Trophoblast cell (in vitro differentiated cells and primary cell): ENCODE measurements at places on chromosomes 5 and 9.

DNA sequence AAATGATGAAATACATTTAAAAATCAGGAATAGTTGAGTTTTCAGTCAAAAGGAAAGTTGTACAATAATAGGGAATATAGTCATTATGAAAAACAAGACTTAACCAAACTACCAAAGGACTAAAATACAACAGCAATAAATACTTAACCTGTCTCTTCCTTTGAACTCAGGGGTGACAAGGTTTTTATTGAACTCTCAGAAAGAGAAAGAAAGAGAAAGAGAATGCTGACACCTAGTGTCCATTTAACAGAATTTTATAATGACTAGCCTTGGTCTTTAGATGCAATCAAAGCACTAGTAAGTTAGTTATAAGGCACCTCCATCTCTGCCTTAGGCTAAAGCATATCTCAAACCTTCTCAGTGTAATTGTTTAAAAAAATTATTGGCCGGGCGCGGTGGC lies 47.5 kb downstream of the UIMC1 start:
- DNase-seq, result no peak

DNA sequence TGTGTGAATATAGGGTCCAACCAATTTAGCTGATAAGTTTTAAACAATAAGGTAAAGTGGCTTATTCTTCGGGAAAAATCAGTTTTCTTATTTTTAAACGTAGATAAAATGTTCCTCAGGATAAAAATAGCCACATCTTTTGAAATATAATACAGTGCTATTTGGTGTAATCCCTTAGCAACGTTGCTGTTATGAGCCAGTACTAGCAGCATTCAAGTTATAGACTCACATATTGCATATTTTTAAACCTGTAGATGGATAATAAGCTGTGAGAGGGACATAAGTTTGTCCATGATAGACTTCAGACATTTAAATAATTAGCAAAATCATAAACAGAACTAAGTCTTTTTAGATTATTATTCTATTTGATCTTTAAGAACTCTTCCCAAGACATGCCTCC lies 6.3 kb downstream of the PDE4D start:
- DNase-seq, result no peak

- no peak for DNase-seq
Observed at GRCh38 chr5:96347502-96348292, 85.4 kb downstream of the PCSK1 start.

DNA sequence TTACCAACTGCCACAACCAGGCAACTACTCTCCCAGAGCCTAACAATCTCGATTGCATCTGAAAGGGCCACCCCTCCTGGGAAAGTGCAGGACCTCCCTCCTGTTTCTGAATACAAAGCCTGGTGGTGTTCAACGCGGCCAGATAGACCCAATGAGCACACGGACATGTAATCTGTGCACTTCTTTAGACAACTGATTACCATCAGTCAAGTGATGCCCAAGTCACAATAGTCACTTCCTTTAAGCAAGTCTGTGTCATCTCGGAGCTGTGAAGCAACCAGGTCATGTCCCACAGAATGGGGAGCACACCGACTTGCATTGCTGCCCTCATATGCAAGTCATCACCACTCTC lies 739 bp downstream of the C9orf72 start:
- peak; percentile 67 for DNase-seq

DNA sequence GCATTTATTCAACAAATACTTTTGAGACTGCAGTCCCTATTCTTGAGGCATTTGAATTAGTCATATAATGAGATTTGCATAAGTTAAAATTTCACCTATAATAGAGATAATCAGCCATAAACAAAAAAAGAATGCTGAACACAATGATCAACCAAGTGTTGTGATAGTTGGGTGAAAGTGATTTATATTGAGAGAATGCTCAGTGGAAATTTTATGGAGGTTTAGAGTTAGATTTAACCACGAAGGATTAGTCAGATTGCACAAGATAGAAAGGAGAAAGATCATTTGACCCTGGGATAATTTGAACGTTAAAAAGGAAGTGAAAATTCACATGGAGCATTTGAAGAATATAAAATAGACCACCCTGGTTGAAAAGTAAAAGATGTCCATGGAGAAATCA lies 356.2 kb downstream of the NPR3 start:
- no peak for DNase-seq

GRCh38 chr5:172828911-172829431 lies 5.1 kb upstream of the ERGIC1 start:
- DNase-seq, result peak; percentile 81

DNA sequence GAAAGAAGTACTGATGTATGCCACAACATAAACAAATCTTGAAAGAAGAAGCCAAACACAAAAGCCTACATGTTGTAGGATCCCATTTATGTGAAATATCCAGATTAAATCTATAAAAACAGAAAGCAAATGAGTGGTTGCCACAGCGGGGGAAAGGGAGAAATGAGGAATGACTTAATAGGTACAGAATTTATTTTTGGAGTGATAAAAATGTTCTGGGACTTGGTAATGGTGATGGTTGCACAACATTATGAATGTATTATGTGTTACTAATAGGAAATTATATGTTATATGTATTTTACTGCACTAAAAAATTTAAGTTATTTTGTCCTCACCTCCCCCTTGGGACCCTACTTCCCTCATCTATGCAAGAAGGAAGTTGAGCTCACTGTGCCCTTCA lies 16.4 kb upstream of the TTC1 start:
- no peak for DNase-seq

GRCh38 chr5:54525261-54525660 lies 7.7 kb downstream of the SNX18 start:
- no peak for DNase-seq

DNA sequence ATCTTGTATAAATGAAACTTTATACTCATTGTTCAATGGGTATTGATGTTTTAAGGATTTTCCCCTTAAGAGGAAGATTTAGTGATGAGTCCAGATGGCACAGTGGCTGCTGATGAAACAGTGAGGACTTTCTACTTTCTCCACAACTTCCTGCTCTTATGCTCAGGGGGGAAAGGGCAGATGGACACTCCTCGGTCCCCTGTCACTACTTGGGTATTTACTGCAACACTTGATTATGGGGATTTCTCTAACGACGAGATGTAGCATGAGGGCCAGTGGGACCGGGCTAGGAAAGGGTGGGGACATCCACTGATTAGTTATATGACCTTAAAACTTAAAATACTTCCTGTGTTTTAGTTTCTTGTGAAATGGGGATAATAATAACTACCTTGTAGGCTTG lies 146.1 kb upstream of the HMHB1 start:
- DNase-seq, result no peak

GRCh38 chr9:130500340-130501180 lies 55.8 kb downstream of the ASS1 start:
- DNase-seq, result no peak

DNA sequence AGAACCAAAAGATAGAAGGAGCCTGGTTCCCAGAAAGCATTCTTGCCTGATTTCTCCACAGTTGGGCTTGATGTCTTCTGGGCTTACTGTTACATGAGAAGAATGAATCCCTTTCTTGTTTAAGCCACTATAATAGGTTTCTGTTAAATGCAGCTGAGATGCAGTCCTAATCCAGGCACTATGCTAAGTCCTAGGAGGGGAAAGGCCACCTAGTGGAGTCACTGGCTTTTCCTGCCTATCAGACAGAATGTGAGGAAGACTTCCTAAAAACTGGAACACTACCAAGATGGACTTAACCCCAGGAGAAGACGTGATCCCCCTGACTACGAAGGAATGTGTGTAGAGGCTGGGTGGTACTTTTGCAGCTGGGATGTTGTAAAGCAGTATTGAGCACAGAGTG lies 34.3 kb upstream of the FSD1L start:
- DNase-seq, result peak; percentile 55

DNA sequence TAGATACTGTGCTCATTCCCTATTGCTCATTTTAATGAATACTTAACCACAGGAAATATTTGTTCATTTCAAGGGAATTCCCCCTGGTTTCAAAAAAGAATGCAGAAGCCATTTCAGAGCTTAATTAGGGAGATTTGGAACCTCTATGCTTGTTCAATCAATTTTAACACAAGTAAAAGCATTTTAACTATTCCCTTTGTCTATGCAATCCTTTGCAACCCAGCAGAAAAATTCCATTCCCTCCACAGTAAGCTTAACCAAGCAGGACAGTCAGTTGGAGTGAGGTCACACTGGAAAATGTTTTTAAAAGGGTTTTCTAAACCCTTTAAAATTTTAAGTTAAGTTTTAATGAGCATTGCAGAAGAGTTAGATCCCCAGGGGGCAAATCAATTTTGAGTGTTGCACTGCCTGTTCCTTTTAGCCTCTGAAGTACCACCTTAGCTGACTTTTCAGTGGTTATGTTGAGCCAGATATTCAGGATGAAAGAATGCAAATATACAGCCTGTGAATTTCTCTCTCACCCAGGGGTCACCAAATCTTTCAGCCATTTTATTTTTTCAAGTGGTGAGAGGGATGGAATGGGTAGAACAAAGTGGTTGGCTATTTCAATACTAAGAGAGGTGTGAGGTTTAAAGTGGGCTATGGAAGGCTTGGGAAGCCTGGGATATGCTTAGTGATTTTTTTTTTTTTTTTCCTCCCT lies 356.2 kb upstream of the NUDT12 start:
- peak; percentile 13 for DNase-seq

GRCh38 chr9:124001458-124001799 lies 10.1 kb upstream of the LHX2 start:
- DNase-seq, result no peak

- DNase-seq, result no peak
Observed at GRCh38 chr9:13284011-13284410, 4.5 kb upstream of the MPDZ start.

DNA sequence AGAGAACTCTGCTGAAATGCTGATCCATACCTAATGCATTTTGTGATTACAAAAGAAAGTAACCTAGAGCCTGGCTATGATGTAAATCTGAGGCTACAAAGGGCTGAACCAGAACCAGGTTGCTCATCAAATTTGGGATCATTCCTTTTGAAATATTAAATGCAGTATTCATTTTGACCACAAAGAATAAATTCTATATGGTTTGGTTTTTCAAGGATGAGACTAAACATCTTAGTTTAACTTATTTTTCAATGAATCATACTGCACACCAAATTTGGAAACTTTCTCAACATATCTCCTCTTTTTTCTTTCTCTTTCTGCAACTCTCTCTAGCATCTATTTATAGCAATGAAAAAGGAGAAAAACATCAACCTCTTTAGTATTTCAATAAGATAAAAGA lies 46.5 kb downstream of the CEMIP2 start:
- DNase-seq, result no peak

DNA sequence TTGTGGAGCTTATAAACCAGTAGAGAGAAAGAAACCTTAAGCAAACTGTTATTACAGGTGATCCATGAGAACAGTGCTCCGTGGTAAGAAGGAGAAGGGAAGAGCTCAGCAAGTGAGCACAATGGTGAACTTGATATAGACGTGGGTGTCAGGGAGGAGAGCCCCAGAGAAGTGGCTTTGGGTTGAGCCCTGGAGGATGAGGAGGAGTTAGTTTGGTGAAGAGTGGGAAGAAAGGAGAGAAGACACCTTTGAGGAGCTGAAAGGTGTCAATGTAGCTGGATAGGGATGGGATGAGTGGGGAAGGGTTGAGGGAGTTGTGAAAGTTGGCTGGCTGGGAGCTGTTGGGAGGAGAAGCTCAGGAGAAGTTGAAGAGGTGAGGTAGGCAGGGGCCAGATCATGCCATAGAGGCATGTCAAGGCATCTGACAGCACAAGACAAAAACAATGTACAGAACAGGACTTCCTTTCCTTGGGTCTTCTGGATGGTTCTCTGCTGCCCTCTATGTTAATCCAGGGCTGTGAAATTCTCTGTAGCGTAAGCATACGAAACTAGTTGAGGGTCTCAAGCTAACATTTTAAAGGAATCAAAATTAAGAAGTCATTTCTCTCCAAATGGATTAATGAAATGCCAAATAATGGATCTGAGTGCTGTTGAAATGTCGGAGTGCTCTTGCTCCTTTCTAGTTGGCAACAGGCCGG lies 501.9 kb downstream of the KDM4C start:
- DNase-seq, result peak; percentile 8

DNA sequence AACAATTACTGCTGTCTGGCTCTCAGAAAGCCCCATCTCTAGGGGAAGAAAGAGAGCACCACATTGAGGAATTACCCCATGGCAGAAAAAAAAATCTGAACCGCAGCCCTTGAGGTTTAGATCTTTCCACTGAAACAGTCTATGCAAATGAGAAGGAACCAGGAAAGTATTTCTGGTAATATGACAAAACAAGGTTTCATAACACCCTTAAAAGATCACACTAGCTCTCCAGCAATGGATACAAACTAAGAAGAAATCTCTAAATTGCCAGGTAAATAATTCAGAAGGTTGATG lies 427.1 kb downstream of the PRELID2 start:
- no peak for DNase-seq

GRCh38 chr5:21693591-21693990 lies 1159.6 kb downstream of the CDH12 start:
- no peak for DNase-seq

DNA sequence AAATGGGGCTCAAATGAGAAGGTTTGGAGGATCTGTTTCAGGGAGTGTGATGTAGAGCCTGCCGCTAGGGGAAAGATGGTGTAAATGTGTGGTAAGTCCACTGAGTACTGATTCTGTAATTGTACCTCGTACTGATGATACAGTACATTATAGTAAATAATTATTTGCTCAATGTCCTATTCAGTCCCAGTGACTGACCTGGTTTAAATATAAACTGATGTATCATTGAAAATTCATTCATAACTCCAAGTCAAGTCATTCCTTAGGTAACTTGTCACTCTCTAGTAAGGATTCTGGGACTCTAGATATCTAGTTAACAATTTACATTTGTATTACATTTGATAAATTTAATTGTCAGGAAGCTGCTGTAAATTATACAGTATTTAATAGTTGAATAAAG lies 667.3 kb downstream of the DTWD2 start:
- DNase-seq, result no peak

DNA sequence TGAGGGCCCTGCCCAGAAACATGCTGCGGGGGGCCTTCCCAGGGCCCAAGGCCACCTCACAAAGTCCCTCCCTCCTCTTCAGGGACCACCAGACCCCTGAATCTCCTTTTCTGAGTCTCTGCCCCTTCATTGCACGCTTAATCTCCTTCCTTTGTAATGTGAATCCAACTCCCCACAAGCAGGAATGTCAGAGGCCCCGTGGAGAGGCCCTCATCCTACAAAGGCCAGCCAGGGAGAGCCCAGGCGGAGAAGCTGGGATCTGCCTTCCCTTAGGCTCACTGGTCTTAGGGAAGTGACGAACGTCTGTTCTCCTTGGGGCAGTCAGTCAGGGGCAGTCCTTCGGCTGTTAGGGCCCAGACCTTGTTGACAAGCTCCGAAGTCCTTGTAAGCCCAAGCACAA lies 2.3 kb downstream of the SMIM33 start:
- DNase-seq, result no peak

GRCh38 chr5:53109056-53109442 lies 508 bp downstream of the MOCS2 start:
- peak; percentile 32 for DNase-seq

DNA sequence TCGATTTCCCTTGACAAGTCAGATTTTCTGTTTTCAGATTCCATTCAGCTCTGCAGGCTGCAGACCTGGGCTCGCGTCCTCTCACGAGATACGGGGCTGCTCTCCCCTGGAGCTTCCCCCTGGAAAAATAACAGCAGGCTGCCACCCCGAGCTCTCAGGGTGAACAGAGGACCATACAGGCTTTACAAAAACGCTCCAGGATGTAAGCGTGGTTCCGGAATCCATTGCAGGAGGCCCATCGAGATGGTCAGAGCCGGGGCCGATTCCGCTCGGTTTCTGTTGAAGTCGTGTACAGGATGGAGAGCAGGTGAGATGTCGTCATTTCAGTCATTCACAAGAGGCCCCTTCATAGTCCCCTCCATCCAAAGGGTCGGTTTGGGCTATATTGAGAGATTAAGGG lies 297.7 kb upstream of the IRX4 start:
- no peak for DNase-seq

GRCh38 chr9:131658377-131659129 lies 81.3 kb downstream of the RAPGEF1 start:
- DNase-seq, result peak; percentile 63
